ENCODE measurements at places on chromosomes 1 and 21.

- DNase-seq: no peak
- H3K4me1 ChIP-seq: no peaks in the 10 kb centered on the region
- H3K36me3 ChIP-seq: no peaks in the 10 kb centered on the region
- no peak overlapping the region for H3K27ac ChIP-seq
- no peaks in the 10 kb centered on the region for H3K27me3 ChIP-seq
- no peak overlapping the region for H3K4me3 ChIP-seq
These were observed 1098.6 kb upstream of the NCAM2 start for GRCh38 chr21:19899645-19900044.

GRCh38 chr21:35282944-35283343, 233.8 kb upstream of the RUNX1 start:
- H3K36me3 ChIP-seq: no peaks in the 10 kb centered on the region
- H3K27ac ChIP-seq: no peak overlapping the region
- H3K4me1 ChIP-seq: peaks cover 2% of the 10 kb centered on the region
- no peak overlapping the region for H3K4me3 ChIP-seq

DNA sequence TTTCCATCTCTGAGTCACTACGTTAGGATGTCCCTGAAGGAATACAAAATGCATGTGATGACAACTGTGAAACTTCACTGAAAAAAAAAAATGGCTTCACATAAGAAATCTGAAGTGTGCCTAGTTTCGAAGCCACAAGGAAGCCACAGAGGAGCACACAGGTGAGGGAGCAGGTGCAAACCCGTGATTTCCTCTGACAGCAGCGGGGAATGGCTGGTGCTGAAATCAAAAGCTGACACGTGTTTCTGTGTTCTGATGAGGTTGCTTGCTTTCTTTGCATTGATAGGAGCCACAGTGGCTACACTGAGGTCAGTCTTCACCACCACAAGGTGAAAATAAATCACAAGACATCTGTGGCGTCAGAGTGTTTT, 105.7 kb upstream of the TLR5 start:
- H3K4me1 ChIP-seq: peaks cover 29% of the 10 kb centered on the region
- no peak for DNase-seq
- no peaks in the 10 kb centered on the region for H3K36me3 ChIP-seq
- H3K4me3 ChIP-seq: no peak overlapping the region

DNA sequence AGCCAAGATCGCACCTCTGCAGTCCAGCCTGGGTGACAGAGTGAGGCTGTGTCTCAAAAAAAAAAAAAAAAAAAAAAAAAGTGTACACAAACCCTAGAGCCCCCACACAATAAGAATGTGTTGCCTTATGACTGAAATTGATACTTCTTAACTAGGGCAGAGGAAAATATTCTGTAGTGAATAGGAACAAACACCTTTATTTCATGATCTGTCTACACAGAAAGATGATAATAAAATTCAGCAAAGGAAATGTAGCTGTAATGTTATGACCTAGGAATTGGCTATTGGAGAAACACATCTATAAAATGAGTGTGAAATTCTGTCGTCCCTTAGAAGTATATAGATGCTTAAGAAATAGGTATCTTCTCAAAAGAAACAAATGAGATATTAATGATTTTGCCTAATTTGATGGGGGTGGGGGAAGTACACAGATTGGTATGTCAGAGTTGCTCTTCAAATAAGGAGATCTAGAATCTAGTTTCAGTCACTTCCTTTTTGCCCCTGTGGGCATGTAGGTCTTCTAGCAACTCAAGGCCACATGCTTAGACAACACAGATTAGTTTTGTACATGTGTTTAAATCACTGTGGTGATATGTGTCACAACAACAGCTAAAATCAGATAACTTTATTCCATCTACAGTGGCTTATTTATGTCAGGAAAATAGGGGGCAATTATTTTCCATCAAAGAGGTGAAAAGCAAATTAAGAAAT, 10.7 kb upstream of the GPR25 start:
- no peak overlapping the region for H3K4me3 ChIP-seq
- no peaks in the 10 kb centered on the region for H3K36me3 ChIP-seq
- peaks cover 11% of the 10 kb centered on the region for H3K4me1 ChIP-seq
- DNase-seq: no peak
- no peak overlapping the region for H3K27ac ChIP-seq
- peaks cover 36% of the 10 kb centered on the region for H3K27me3 ChIP-seq

DNA sequence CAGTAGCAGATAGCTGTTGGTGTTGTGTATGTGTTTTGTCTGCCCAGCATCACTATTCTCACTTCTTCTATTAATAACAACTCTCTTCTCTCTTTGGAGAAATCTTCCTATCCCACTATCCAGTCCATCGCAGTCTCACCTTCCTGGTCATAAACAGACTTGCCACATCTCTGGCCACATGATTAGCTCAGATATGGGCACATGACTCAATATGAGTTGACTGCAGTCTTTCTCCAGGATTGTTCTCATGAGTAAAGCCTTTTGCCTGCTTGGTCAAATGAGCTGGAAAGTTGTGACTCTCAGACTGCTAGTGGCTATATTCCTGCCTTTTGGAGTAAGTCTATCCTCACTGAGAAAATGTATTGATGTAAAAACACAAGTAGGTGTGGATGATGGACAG, 32.9 kb upstream of the TADA1 start:
- H3K27me3 ChIP-seq: peaks cover 11% of the 10 kb centered on the region
- H3K4me3 ChIP-seq: no peak overlapping the region
- H3K4me1 ChIP-seq: peaks cover 37% of the 10 kb centered on the region
- H3K36me3 ChIP-seq: peaks cover 9% of the 10 kb centered on the region
- H3K27ac ChIP-seq: no peak overlapping the region

- H3K27ac ChIP-seq: no peak overlapping the region
- H3K36me3 ChIP-seq: no peaks in the 10 kb centered on the region
- H3K27me3 ChIP-seq: no peaks in the 10 kb centered on the region
- H3K4me3 ChIP-seq: no peak overlapping the region
- no peak for DNase-seq
- H3K4me1 ChIP-seq: peaks cover 3% of the 10 kb centered on the region
These were observed 15.1 kb downstream of the FALEC start for GRCh38 chr1:150530491-150531159.
